ENCODE measurements at places on chromosomes 6 and 20. TPM values are rescaled to one million over a fixed set of nuclear protein-coding genes. Genes with fewer than 3 reads are reported as not detected.
A peak's percentile ranks its signal among the peaks of the same experiment; 100 is the strongest.

DNA sequence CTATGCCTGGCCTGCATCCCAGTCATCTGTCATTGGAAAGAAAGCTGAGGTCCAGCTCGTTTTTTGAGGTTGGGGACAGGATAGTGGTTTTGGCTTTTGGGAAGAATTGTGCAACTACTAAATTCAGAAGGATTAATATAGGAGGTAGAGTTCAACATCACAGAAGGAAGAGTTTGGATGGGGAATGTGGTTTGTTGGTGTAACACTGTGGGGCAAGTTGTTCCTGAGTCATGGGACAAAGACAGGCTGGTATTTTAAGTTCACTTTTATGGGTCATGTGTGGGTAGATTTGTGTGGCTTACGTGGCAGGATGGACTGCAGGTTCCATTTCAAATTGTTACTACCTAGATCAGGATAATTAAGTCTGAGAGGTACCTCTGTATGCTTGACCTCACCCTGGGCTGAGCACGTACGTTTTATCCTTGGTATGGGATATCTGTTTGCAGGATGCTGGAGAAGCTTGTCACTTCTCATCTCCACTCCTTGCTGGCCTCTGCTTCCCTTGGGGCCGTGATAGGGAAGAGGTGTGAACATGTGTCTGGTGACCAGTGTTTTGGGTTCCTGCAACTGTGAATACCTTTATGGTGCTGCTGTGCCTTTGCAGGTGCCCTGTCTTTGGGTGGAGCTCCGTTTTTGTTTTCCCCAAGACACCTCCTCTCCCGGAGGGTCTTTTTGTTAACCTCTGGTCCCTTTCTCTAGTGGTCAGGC, 177.6 kb downstream of the JARID2 start:
- DNase-seq, result no peak

- no peak for DNase-seq
Observed at GRCh38 chr6:146551545-146551944, 7.9 kb downstream of the RAB32 start.

GRCh38 chr6:168873278-168874190, 380.1 kb downstream of the THBS2 start:
- DNase-seq, result no peak

GRCh38 chr6:36692220-36692619, 5.4 kb upstream of the RAB44 start:
- DNase-seq, result no peak

- peak; percentile 51 for DNase-seq
Observed at GRCh38 chr20:59748619-59749191, 144.4 kb downstream of the PHACTR3 start.

DNA sequence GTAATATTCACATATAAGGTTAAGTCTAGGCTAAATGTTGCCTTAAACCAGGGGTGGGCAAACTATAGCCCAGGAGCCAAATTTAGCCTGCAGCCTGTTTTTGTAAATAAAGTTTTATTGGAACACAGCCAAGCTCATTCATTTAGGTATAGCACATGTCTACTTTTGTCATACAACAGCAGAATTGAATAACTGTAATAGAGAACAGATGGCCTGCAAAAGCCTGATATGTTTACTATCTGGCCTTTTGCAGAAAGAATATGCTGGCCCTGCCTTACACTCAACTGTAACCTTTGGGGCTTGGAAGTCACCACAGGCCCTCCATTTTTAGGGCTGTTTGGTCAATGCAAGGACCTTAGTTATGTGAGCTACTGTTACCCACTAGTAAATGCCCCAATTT, 17.7 kb upstream of the BCLAF1 start:
- DNase-seq, result no peak

DNA sequence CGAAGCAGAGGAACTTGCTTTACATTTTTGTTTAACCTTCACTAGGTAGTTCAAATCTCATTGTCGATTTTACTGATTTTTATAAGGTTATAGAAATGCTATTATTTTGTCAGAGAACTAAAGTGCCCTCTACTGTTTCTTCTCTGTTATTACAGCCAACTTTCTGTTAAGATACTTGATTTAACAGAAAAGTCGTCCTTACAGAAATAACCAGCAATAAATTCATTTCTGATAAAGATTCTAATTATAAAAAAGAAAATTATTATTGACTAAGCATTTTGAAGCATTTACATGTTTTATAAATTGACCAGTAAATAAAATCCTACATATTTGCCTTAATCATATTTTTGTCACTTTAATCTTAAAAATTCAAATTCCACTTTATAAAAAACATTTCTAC, 60.8 kb downstream of the OGFRL1 start:
- DNase-seq, result no peak

DNA sequence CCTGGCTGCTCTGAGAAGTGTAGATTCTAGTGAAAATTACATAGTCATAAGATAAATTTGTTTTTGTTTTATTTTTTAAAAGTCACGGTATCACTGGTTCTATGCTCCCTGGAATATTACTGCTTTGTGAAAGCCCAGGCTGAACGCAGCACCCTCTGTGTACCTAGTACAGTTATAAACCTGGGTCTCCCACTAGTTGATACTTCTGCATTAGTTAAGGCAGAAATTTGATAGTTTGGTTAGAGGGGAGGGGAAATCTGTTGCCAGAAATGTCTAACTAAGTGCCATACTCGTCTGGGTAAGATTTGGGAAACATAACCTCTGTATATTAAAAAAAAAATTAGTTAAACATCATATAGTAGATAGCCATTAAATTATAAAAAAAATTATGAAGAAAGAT, 110.6 kb upstream of the TRAF3IP2 start:
- DNase-seq, result no peak

- DNase-seq, result no peak
Observed at GRCh38 chr6:82494367-82494766, 130.8 kb downstream of the TPBG start.

DNA sequence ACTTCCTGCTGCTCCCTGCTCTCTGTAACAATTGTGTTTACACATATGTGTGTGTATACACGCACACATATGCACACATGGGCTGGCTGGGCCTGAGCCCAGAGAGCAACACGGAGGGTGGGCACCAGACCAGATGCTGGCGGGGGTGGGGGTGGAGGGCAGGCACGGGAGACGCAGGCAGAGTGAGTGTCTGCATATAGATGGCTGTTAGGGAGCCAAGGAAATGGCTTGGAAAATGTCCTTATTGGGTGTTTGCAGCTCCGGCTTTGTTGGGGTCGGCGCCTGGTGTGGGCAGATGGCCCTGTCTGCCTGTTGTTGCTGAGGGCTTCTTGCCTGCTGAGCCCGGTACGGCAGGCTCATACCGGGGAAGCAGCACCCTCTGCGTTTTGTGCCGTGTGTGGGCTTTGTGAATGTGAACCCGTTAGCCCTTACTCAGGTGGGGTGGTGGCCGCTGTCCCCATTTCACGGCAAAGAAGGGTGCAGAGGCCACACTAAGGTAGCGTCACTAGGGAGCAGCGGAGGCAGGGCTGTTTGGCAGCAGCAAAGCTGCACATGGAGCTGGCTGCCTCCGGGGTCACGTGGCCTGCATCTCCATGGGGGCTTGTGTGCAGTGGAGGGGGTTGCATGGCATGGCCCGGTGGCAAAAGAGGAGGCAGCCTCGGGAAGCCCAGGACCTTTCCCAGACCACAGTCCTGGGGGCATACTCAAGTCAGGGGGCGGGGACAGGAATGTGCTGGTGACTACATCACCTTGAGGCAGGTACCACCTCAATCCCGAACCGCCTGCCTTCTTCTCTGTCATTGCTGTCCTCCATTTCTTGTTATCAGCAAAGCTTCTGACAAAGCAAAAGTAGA, 47.4 kb upstream of the SRF start:
- no peak for DNase-seq

KHDC1L gene
- total RNA-seq, result not detected

ADGRB3 gene
- total RNA-seq, result 3.0 TPM

AVP gene
- total RNA-seq, result not detected

DNA sequence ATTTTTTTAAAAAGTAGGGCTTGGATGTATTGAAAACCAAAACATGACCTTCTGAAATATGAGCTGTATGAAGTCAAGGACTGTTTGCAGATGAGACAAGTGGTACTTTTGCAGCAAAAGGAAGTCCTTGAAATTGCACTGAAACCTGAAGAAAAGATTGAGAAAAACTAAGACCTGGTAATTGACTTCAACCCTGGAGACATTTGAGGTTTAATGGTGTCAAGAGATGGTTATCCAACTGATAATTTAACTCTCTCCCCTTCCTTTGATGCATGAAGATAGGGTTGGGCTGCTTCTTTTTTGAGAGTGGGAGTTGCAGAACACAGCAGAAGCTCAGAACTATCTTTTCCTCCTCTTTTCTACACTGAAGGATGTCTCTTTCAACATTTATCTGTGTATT, 180.9 kb upstream of the DTNBP1 start:
- no peak for DNase-seq

PGC gene
- total RNA-seq, result not detected

THBD gene
- 30.4 TPM for total RNA-seq

- DNase-seq, result peak; percentile 63
Observed at GRCh38 chr6:41636833-41637193, 1.5 kb upstream of the MDFI start.

TFEB gene
- 38.9 TPM for total RNA-seq

- no peak for DNase-seq
Observed at GRCh38 chr6:131685266-131685780, 15.9 kb downstream of the OR2A4 start.

DNA sequence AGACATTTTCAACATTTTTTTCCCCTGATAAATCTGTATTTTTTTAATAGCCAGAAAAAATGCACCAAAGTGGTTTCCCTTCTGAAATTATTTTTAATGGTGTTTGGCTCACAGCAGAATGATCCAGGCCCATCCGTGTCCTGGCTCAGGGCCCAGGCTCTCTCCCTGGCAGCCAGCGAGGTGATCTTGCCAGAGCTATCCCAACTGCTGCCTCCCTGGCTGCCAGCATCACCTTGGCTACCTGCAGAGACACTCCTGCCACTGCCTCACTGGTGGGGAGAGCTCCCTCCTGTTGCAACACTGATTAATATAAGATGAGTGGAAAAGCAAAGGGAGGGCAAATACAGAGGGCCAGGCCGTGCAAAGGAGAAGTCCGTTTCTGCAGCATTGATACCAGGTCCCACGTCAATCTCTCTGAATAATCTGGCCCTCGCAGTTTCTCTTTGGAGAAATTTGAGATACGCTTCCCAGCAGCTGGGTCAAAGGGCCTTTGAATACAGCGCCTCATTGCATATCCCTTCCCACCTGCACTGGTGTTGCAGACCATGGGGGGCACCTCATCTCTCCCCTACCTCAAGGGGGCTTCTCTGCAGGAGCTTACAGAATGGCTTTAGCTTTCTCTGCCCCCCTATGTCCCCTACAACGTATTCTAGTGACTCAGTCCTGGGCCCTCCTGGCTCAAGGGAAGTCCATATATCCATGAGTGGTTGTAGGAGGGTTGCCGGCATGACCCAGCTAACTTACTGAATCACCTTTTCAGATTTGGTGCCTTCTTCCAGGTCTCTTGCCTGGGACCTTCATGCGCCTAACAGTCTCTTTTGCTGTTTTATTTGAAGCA, 12.8 kb upstream of the DSTN start:
- peak; percentile 98 for DNase-seq

Data from thyroid gland (tissue), 4 donors.